ENCODE measurements at places on chromosomes 16 and 17.

GRCh38 chr16:78543023-78543422 is 443.6 kb downstream of the WWOX start:
- no peak for DNase-seq

GRCh38 chr17:33335491-33336173 is 42.5 kb upstream of the ASIC2 start:
- DNase-seq: no peak

GRCh38 chr17:79207960-79208359 is 133.3 kb downstream of the ENGASE start:
- no peak for DNase-seq

- DNase-seq: no peak
Observed at GRCh38 chr16:3076577-3076976, 11.1 kb downstream of the IL32 start.

DNA sequence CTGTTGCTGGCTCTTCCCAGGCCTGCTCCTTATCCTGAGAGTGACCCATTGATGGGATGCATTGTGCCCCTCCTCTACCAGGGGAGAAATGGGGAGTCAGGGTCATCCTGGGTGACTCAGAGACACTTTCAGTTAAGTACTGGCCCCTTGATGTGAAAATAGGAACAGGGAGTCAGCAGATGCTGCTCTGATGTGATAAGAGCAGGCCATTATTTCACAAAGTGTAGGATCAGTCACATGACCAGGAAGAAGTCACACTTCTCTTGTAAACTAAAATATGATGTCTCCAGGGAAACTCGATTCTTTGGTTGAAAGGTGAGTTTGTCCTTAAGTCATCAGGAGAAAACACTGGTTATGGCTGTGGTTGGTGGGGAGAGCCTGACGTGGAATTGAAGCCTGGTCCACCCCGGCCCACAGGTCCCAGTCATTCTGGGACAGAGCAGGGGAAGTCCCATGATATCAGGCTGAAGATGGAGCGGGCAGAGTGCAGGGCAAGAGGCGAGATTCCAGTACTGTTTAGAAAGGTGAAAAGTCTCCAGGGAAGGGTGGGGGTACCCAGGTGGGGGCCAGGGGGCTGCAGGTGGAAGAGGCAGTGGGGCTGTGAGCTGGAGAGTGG is 88.6 kb upstream of the NLRP1 start:
- no peak for DNase-seq

GRCh38 chr16:2767891-2768290 is 9.2 kb downstream of the ELOB start:
- DNase-seq: no peak

GRCh38 chr17:45409659-45410076 is 23.0 kb downstream of the ARHGAP27 start:
- DNase-seq: no peak

DNA sequence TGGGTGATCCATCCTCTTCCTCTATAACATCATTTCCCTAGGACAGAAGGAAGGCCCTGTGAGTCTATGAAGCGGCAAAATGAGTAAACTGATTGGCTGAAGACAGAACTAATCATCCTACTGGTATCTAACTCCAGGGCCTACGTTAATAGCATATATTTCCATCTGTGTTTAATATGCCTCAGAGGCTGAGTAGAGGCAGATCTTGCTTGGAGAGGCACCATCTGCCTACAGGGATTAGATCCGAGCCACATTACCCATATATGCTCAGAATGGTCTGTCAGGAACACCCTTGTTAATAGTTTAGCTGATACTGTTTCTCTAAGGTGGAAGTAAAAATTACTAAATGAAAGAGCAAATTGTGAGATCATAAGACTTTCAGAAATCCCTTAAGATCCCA is 13.2 kb upstream of the FOXJ1 start:
- DNase-seq: no peak
